ENCODE measurements at places on chromosomes 7 and 10.

GRCh38 chr7:133570321-133570720 is 317.4 kb downstream of the EXOC4 start:
- DNase-seq = no peak

DNA sequence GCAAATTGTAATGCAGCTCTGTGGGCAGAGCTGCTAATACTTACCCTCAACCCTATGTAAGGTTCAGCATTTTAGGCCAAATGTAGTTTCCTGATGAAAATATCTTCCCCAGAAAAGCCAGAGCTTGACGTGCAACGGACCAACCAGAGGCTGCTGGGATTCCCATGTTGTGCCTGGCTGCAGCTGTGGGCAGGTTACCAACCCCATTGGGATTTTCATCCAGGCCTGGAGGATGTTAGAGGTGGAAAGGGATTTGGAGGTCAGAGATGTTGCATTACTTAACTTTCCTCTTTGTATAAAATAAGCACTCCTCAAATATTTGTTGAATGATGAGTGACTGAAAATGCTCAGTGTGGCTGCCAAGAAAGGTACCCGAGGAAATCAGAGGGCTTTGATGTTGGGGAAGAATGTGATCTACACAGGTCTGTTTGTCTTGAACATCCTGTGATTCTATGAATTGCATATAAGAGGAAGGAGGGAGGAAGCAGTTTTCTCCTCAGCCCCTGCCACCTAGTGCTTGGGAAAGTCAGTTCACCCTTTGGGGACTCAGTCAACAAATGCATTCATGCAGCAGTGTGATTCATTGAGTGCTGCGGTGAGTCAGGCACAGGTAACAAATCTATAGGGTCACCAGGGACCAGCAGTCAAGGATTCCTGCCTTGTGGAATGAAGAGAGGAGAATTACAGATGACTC is 487.2 kb downstream of the RPS24 start:
- peak; percentile 67 for DNase-seq

GRCh38 chr7:10662982-10663884 is 310.4 kb upstream of the PHF14 start:
- DNase-seq = no peak

- DNase-seq = no peak
Measured at GRCh38 chr7:149791-150636, 42.4 kb upstream of the FAM20C start.

DNA sequence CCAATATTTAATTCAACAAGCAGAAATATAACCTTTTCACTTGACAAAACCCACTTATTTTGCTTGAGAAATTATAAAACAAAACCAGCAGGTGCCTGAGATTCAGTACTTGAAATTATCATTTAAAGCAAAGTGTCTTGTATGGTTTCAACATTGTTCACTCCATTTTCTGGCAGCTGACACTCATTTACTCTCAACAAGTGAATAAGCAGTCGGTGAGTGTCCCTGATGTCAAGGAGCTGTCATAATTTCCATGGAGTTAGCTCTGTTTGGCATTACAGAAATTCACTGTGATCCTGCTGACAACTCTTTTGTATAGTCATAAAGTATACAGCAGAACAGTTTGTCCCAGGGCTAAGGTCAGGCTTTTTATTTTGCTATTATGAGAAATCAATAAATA is 490.0 kb downstream of the CNTNAP2 start:
- no peak for DNase-seq

- no peak for DNase-seq
Measured at GRCh38 chr7:42057331-42057730, 179.7 kb downstream of the GLI3 start.

- DNase-seq = no peak
Measured at GRCh38 chr10:127046975-127047877, 142.0 kb downstream of the DOCK1 start.

DNA sequence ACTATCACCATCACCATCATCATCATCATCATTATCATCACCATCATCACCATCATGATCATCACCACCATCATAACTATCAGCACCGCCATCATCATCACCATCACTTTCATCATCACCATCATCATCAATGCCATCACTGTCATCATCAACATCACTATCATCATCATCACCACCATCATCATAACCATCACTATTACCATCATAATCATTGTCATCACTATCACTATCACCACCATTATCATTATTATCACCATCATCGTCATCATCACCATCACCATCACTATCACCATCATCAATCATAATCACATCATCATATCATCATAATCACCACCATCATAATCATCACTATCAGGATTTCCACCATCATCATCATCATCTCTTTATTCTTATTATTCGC is 20.6 kb downstream of the INSIG1 start:
- DNase-seq = no peak

GRCh38 chr10:69232252-69232651 is 12.1 kb downstream of the HKDC1 start:
- DNase-seq = no peak

GRCh38 chr10:70936111-70936510 is 47.7 kb upstream of the PCBD1 start:
- DNase-seq = no peak

DNA sequence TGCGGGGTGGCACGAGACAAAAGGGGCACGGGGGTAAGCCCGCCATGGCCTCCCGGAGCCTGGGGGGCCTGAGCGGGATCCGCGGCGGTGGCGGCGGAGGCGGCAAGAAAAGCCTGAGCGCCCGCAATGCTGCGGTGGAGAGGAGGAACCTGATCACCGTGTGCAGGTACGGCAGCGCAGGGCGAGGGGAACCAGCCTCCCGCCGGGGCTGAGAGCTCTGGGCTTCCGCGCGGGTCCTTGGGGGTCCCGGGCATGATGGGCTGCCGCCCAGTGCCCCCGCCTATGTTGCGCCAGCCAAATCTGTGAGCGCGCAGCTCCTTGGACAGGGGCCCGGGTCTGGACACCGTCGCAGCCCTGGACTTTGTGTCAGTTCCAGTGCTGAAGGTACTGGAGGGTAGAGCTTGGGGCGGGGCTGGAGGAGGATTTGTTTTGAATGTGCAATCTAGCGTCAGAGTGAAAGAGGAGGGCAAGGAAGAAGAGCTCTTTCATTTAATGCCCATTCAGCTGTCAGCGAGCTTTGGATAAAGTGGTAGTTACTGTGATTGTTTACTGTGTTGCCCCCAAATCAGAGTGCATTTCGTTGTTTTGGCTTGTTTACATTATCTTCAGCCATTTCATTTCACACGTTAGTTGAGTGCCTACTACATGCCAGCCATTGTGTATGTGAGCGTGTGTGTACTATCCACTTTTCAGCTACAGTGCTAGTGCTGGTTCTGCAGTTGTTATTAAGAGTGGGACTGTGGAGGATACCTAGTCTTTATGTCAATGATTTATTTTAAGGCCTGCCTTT is 777 bp downstream of the RUNDC3B start:
- DNase-seq = peak; percentile 66

DNA sequence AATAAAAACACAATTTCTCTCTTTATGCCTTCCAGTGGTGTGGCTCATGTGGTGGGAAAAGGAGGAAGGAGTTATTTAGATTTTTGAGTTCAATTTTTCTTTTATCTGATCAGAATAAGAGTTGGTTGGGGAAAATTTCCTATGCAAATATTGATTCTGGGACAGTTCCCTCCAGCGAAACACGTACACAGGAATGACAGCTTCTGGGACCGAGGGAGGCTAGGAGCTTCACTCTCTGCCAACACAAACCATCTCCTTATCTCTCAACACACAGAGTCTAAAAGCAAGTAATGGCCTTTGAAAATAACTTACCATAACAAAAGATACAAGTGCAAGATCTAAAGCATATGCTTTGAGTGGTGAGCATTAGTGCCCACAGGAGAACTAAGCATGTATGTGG is 122.7 kb downstream of the RAPGEF5 start:
- no peak for DNase-seq

GRCh38 chr10:71161425-71161824 is 50.9 kb upstream of the UNC5B start:
- DNase-seq = no peak

GRCh38 chr7:127592550-127592949 is 986 bp upstream of the FSCN3 start:
- DNase-seq = no peak

DNA sequence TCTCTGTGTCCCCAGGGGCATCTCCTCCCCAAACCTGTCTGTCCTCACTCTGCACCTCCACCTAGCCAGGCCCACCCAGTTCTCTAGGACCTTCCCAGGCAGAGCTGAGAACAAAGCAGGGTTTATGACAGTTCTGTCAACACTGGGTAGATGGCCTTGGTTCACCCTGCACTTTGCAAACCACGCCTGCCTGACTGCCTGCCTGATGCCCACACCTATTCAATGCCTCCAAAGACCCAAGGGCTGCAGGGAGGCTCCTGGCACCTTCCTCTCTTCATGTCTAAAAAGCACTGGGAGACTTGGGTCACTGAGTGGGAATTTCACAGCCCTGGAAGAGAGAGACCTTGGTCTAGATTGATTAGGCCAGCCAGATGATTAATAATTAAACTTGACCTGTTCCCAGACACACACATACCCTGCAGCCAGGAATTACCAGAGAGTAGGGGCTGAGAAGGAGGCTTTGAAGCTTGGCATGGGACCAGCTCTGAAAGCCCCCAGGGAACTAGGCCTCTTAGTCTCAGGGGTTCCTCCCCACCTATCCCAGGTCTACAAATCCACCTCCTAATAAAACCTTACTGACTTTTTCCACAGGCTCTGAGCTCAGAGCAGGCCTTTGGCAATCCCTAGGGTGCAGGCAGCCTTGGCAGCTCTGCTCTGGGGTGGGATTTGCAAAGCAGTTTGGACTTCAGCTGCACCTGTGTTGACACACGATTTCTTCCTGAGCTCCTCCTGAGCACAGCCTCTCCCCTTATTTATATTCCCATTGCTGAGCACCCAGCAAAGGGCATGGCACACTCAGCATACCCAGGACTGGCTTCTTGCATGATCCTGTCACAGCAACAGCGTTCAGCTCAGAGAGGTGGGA is 25.7 kb upstream of the PDCD4 start:
- no peak for DNase-seq

DNA sequence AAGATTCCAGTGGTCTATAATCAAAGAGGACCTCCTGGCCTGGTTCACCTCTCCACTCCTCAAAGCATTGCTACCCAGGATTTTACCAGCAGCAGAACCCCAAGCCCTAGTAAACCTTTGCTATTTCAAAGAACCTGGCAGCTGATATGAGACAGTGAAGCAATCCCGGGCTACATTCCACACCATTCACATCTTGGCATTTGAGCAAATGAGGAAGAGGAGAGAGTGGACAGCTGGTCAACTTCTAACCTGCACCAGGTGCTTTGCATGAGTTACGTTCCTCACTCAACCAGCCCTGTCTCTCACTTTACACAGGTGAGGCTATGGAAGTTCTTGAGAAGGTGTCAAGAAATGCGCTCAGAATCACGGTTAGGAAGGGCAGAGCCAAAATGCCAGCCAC is 1.1 kb downstream of the CCDC3 start:
- DNase-seq = no peak

- no peak for DNase-seq
Measured at GRCh38 chr10:48945441-48946130, 5.9 kb upstream of the LRRC18 start.

- DNase-seq = no peak
Measured at GRCh38 chr7:121084748-121085336, 96.3 kb downstream of the CPED1 start.

DNA sequence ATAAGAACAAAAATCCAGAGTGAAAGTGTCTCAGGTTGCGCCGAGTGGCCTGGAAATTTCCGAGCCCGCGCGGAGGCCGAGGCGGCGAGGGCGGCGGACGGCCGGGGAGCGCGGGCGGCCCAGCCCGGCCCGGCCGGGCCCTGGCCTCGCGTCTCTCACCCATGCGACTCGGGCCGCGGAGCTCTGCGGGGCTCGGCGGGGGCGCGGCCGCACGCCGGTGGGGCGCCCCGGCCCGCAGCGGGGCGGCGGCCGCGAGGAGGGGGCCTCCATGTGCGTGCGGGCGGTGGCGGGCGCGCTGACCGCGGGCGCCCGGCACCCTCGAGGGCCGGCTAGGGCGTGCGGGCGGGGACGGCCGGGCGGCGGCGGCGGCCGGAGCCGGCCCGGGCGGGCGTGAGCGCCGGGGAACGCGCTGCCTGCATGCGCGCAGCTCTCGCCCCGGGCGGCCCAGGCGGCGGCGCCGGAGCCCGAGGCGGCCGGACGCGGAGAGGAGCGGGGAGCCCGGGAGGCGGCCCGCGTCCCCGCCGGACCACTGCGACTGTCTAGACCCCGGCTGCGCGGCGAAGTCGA is 302 bp upstream of the EN2 start:
- DNase-seq = no peak

- DNase-seq = no peak
Measured at GRCh38 chr10:130427216-130427722, 291.1 kb downstream of the GLRX3 start.

- DNase-seq = no peak
Measured at GRCh38 chr10:88227342-88228018, 355.6 kb downstream of the RNLS start.

DNA sequence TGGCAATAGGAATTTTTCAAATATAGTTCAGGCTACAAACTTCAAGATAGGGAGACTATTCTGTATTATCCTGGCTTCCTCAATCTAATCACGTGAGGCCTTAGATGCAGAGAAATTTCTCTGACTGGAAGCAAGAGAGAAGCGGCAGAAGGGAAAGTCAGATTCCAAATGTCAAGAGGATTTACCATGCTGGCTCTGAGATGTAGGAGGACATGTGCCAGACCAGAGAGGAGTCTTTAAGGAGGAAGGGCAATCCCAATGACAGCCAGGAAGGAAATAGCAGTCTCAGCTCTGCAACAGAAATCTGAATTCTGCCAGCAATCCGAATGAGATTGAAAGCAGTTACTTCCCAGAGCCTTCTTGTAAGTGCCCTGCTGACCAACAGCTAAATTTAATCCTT is 57.4 kb downstream of the NUTM2E start:
- DNase-seq = no peak

DNA sequence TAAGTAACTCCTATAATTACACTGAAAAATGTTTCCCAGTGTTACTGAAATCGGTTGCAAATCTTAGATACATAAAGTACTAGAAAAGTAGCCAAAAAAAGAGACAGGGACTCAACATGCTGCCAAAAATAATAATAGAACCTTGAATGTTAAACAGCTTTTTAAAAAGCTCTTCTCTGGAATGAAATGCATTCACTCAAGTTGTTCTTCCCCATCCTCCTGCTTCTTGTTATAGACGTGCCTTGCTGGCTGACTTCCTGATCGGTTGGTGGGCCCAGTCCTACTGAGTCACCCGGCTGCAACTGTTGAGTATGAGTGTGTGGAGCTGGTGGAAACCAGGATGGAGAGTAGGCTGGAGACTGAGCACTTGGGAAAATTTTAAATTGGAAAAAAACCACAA is 30.6 kb upstream of the RAPGEF5 start:
- no peak for DNase-seq

DNA sequence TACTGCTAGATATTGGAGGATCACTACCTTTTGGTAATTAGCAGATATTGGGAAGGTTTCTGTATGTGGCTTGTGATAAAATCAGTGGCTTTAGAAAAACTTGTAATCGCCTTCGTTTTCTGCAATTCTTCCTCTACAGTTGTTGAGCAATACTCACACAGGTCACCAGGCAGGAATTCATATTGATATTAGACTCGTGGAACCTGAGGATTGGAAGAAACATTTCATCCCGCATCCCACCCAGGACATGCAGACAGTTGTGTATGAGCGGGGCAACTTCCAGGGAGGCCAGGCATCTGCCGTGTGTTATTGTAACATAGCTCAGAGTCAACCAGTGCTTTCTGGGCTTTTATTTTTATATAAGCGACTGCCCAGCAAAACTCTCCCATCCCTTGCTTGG is 821.3 kb downstream of the LRMDA start:
- no peak for DNase-seq

All from activated CD4-positive, alpha-beta T cell treated with anti-CD3 and anti-CD28 coated beads, Interleukin-2, amount 10 ng/mL, durations not matched to agents 24 days and 14 days (primary cell).